ENCODE measurements at places on chromosomes 11 and 22.

DNA sequence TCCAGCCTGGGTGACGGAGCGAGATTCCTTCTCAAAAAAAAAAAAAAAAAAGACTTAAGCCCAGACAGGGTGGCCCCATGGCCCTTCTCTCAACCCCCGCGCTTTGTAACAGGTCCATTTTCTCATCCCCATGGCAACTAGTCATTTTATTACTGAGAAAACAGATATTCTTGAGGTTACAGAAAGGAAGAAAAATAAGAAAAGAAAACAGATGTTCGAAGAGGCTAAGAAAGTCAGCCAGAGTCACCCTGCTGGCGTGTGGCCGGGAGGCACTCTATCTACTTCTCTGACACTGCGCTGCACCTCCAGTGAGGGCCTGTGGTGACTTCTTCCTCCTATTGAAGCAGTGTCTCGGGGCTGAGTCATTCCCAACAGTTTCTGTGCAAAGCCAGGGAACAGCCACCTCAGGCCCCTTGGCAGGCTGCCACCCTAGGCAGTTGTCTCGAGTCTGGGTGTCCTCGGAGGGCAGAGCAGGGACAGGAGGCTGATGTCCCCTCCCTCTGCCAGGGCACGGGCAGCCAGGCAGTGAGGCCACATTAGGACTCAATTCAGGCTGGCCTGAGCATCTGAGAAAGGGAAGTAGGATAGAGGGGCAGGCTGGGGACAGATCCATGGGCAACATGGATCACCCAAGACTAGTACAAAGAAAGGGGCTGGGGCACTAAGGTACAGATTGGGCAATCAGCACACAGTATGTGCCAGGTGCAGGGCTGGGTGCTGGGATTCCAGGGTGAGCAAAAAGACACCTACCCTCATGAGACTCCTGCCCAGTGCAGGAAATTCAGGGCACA is 16.4 kb upstream of the SYVN1 start:
- no peak for DNase-seq

GRCh38 chr11:95089620-95090542 is at the start of gene ENDOD1:
TSS of gene ENDOD1 (plus strand) at chr11:95089846. CDS start at chr11:95089928, 82 bp downstream.
- peak; percentile 64 for DNase-seq

GRCh38 chr11:85779956-85780640 is 30.8 kb downstream of the SYTL2 start:
- no peak for DNase-seq

DNA sequence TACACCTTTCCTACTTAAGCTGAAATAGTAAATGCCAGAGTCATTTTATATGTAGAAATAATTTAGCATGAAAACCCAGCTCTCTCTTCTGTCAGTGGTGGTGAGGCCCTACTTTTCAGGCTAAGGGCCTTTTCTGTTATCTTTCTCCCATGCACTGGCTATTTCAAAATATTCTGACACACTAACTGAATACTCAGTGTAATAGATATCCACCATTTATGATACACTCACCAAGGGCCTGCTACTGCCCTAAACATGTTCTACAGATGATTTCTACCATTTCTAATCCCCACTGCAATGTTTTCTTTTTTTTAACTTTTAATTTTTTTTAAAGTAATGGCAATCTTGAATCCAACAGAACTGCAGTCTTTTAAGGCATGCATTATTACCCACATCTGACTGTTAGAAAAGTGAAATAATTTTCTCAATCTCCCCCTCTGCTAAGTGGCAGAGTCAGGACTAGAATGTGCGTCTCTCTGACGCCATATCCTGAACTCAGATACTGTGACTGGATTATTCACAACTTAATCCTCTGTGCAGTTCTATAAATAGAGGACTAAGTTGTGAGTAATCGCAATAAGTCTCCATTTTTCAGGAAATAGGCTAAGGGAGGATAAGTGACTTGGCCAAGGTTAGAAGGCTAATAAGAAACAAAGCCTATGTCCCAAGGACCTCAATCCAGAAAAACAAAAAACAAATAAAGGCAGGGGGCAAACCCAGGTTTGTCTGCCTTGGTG is 44.0 kb downstream of the GRAMD1B start:
- DNase-seq = no peak

DNA sequence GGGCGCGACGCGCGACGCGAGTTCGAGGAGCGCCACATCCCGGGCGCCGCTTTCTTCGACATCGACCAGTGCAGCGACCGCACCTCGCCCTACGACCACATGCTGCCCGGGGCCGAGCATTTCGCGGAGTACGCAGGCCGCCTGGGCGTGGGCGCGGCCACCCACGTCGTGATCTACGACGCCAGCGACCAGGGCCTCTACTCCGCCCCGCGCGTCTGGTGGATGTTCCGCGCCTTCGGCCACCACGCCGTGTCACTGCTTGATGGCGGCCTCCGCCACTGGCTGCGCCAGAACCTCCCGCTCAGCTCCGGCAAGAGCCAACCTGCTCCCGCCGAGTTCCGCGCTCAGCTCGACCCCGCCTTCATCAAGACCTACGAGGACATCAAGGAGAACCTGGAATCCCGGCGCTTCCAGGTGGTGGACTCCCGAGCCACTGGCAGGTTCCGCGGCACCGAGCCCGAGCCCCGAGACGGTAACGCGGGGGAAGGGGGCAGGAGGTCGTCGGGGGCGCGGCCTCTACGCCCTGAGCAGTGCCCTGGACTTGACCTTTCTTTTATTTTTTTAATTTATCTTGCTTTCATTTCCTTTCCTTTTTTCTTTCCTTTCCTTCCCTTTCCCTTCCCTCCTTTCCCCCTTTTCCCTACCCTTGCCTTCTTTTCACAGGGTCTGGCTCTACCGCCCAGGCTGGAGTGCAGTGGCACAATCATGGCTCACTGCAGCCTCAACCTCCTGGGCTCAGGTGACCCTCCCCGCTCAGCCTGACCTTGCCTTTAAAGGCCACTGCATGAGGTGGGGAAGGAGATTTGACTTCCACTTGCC is 5.0 kb downstream of the MPST start:
- no peak for DNase-seq

- DNase-seq = no peak
These were observed 4.6 kb upstream of the PAMR1 start for GRCh38 chr11:35529971-35530495.

DNA sequence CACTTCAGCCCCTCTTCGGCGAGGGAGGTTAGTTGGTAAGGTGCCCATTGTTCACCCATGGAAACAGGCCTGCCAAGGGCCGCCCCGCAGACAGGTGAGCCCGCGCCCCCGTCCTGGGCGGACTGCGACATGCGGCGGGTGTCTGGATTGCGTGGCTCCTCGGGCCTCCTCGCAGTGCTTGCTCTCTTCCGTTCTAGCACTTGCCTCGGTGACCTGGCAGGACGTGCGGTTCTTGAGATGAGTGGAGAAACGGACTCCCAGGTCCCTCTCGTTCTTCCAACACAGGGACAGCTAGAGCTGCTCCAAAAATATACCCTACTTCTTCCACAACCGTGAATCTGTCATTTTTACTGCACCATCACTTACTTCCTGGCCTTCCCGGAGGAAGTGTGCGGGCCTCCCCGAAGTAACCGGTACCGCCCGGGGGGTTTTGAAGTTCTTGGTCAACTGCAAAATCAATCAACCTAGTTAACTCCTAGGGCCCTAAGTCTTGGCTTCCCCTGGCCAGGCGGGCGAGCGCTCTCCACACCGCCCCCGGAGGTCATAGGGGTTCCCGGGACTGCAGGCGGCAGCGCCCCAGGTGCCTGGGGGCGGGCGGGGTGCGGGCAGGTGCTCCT is 745 bp upstream of the ZBTB44 start:
- DNase-seq = peak; percentile 20

- no peak for DNase-seq
These were observed 14.7 kb upstream of the TUB start for GRCh38 chr11:8066036-8066910.

GRCh38 chr11:118885831-118886565 is 2.3 kb downstream of the CXCR5 start:
- no peak for DNase-seq

DNA sequence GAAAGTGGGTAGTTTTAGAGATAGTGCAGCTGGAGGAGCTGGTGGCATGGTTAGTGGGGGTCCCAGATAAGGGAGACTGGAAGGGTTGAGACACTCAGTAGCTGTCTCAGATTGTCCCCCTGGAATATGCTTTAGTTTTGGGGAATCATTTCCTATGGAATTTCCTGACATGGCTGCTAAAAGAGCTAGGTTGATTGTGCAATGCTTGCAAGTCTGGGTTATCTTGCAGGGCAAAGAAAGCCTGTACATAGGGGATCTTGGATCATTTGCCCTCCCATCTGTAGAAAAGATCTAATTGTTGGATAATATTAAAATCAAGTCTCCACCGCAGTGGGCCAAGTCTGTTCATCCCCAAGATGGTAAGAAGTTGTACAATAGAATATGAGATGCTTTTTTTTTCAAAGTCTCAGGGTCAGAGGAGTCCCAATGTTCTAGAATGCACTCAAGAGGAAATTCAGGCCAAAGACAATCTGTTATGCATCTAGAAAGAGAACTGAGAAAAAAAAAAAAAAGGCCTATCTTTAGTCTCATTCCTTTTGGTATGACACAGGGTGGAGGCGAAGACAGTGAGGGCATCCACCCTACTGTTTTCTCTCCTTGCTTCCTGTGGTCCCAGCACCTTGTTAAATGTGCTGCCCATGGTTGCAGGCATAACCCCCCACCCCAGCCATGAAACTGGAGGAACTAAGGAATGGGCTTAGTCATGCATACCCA is 20.2 kb downstream of the MS4A6E start:
- no peak for DNase-seq

GRCh38 chr22:25112538-25113253 is 87.0 kb upstream of the CRYBB3 start:
- no peak for DNase-seq

DNA sequence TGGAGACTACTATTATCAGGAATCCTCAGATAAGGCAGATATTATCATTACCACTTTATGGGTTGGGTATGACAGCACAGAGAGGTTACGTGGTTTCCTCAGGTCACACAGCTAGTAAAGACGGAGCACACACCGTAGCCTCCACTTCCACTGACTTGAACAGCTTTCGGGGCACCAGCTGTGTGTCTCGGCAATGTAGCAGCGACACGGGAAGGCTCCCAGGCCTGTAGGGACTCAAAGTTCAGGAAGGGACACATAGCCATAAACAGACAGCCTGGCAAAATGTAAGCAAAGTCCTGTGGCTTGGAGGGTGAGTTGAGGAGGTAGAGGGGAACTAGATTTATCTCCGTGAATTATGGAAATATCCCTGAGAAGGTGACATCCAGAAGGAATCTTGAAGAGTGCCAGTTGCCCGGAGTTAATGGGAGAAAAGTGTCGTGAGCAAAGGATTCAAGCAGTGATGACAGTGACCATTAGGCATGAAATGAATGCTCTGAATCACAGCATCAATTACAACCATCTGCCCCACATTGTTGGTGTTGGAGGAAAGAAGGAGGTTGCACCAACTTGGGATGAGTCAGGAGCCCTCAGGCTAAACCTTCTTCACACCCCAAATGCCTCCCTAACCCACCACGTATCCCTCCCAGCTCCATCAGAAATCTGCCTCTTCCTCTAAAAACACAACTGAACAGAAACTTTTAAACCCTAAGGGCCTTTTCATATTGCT is 106.7 kb upstream of the ASPHD2 start:
- DNase-seq = no peak

DNA sequence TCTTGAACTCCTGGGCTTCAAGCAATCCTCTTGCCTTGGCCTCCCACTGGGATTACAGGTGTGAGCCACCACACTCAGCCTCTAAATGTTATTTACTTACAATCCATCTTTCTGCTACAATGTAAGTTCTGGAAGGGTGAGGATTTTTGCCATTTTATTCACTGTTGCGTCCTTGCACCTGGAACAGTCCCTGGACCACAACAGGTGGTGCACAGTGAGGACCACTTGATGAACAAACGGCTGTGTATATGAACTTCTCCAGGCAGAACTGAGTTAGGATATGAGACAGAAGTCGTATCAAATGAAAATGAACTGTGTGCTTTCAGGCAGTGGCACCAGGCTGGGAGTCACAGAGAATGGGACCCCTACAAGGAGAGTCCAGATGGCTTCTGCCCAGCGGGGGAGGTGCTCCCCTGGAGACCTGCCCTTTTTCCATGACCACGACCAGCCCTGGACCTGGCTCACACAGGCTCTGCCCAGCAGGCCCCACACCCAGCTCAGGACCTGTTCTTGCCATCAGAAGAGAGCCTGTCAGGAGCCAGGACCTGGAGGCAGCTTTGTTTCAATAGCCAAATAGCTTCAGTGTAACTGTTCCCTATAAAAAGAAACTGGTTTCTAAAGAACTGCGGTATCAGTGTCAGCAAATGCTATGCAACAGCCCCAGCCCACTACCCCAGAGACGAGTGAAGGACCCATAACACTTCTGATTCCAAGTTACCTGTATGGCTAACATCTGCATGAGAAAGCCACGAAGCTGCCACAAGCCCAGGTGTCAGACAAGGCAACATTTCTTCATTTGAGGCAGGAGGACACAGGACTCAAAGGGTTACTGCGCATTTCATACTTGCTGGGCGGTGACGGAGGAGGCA is 104.9 kb downstream of the MICAL3 start:
- DNase-seq = no peak

DNA sequence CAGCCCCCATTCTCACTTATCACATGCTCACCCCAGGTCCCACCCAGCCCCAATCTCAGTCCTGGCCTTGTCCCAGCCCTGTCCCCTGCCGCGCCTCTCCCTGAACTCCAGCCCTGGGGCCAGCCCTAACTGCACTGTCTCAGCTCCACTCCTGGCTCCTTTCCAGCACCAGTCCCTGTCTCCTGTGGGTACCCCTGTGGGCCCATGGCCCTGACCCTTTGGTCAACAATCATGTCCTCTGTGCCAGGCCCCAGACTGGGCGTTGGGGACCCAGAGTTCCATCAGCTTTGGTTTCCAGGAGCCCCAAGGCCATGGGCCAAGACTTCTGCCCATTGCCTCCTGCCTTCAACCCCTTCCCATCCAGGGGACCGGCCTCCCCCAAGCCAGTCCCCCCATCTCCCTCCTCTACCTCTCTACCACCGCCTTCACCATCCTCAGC is 757 bp downstream of the SPI1 start:
- DNase-seq = no peak

DNA sequence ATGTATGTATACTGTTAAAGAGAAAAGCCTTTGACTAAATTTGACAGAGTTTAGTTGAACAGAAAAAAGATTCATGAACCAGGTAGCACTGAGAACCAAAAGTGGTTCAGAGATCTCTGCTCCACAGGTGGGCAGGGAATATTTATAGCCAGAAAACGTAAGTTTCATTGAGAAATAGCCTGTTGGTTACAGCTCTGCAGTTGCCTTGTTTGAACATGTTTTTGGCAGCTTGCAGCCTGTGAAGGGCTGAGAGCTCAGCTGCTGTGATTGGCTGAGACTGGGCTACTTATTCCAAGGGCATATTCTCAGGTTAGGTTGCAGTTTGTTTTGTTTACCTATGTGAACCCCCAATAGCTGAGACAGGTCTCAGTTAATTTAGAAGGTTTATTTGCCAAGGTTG is 13.5 kb upstream of the ZNF74 start:
- DNase-seq = no peak

- DNase-seq = no peak
These were observed 19.5 kb downstream of the TSPAN32 start for GRCh38 chr11:2321311-2321683.

DNA sequence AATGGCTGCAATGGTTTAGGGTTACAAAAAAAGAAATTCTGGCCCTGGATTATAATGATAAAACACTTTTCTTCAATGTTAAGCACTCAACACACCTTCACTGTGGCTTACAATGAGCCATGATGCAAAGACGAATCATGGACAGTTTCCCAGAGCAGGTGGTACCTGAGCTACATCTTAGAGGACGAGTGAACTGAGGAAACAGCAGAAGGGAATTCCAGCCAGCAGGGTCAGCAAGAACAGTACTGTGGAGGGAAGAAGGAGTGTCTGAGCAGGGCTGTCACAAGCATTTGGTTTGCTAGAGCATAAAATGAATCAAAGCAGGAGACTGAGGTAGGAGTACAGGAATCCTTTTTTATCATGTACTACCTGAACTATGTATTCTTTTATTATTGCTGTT is 332.8 kb upstream of the C11orf87 start:
- no peak for DNase-seq

- DNase-seq = no peak
These were observed 15.9 kb downstream of the NEAT1 start for GRCh38 chr11:65438257-65439151.
